Stimulated activated CD8-positive, alpha-beta memory T cell treated with anti-CD3 and anti-CD28 coated beads, Interleukin-7, amount 100 ng/mL, for 4 hours (primary cell): ENCODE measurements at places on chromosomes 3 and 15.

DNA sequence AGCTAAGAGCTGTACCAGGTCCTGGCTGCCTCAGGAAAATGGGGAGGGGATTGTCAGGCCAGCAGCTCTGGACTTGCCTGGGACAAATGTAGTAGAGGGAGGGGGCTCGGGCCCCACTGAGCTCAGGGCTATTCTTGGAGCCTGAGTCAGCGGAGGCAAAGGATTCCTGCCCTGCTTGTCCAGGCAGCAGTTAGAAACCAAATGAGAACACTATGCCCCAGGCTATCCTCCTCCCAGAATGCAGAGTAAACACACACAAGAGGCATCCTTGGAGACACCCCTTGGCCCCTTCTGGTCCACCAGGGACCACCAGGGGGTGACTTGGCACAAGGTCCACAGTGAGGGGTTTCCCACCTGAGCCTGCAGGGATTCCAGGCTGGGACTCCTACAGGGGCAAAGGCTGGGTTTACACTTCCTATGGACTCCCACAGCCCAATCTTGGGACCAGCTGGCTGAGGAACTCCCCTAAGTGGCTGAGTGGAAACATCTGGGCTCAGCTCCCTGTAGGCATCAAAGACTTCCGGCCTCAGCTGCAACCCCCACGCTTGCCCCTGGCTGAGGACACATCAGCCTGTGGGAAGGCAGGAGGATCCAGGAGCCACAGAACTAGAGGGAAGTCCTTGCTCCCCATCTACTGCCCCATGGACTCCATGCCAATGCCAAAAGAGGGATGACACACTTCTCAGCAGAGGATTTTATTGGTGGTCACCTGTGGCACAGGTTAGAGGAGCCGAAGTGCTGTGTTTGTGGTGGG is 3.4 kb upstream of the COL7A1 start:
- no peak for DNase-seq

DNA sequence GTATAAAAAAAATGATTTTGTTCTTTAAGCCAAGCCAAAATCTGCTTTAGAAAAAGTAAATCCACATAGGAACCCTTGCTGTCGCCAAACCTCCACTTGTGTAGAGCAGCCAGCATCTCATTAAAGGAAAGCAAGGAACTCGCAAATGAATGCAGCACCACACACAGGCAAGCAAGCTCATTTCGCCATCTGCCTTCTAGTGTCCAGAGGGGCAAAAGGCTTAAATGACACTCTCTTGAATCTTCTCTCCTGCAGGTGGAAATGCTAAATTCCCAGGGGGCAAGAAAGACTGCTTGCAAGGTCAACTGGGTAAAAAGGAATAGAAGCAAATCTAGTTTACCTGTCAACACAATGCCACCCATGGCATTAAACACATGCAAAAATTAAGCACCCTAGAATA is 2.4 kb downstream of the MB21D2 start:
- DNase-seq, result no peak

DNA sequence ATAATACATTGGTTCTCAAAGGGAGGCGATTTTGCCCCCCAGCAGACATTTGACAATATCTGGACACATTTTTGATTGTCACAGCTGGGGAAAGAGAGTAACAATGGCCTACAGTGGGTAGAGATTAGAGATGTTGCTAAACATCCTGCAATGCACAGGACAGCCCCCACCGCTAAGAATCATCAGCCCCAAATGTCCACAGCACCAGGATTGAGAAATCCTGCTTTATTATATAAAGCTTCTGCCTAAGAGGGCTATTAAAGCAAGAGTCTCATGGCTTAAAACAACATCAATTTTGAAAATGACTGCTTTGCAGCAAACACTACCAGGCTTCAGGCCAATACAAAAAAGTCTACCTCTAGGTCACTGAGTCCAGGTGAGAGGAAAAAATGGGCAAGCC is 68.2 kb downstream of the NTRK3 start:
- no peak for DNase-seq

DNA sequence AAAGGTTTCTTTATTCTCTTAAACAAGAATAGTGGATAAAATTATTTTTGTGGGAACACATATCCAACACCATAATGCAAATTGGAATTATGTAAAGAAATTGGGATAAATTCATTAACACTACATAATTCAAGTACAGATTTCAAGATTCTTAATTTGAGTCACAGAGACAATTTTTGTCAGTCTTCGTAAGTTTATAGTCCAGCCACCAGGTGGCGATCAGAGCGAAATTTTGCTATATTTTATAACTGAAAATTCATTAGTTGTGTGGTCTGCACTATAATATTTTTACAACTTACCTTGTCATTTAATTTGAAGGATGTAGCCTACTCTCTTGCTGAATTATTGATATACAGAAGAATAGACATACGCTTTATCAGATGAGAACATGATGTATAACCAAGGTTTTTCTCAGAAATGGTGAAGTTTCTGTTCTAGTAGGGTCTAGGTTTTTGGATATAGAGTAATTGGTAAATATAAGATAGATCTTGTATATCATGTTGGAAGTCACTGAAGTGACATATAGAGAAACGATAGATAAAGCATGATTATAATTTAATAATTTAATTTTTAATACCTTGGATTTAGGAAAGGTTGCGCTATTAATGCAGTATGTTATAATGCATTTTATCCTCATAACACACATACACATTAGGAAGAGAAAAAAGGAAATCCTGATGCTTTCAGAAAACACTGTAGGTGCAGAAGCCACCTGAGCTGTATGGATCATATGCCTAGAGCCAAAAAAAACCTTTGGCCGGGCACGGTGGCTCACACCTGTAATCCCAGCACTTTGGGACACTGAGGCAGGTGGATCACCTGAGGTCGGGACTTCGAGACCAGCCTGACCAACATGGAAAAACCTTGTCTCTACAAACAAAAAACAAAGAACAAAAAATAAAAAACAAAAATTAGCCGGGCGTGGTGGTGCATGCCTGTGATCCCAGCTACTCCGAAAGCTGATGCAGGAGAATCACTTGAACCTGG is 31.7 kb downstream of the PLSCR4 start:
- DNase-seq, result peak; percentile 12

- DNase-seq, result no peak
These were observed 1.2 kb upstream of the ZNF445 start for GRCh38 chr3:44478606-44479094.

DNA sequence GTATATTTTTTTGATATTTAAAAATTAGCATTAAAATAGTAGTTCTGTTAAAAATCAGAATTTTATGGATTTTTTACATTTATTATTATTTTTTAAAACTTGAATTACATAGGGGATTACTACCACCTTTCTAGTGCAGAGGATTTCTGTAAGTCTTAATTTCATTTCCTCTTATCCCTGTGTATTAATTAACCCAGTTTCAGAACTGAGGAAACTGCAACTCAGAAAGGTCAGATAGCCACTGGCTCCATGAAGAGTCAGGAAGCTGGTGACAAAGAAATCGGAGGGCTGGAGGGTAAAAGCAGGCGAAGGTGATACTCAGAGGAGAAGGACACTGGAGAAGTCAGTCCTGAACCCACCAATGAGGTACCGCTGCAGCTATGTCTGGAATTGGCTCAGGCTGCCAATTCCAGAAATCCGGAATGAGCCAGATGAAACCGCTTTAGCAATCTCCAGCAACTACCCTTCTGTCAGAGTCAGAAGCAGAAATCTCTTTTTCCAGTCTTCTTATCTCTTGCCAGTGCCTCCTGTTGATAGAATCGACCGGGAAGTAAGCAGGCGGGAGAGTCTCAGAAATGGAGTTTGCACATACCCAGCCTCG is 308.5 kb downstream of the SV2B start:
- no peak for DNase-seq

- DNase-seq, result no peak
These were observed 239.1 kb upstream of the ROPN1 start for GRCh38 chr3:124230998-124231397.

DNA sequence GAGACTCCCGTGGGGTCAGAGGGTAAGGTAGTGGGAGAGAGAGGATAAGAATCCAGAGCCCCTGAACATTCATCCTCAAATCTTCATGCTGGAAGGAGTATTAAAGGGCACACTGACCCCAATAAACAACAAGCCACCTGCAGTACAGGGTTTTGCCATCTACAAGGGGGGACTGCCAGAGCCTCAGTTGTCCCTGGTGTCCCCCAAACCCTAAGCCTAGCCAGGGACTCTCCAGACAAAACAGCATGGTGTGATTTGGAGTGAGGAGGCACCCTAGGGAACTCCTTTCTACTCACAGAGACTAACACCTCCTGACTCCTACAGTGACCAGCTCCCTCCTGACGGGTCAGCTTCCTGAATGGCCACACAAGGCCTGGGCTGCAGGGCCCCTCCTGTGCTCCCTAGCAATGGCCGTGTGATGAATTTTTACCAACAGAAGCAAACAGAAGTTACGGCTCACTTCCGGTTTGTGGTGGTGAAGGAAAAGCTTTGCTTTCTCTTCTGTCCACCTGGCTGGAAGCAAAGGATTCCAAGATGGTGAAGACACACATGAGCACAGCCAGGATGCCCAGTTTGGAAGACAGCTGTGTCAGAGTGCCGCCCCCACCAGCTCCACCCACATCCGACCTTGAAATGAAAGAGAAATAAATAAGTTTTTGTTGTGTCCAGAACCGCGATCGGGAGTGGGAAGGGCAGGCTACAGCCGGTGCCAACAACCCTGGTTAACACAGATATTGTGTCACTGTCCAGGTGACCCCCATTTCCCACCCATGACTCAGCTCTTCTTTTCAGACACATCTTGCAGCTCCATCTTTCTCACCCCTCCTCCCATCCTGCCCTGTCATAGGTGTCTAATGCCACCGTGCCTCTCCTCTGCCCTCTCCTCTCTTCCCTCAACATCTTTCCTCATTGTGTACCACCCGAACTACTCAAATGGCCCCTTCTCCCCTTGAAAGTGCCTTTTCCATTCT is 69.6 kb upstream of the ATP13A3 start:
- no peak for DNase-seq

GRCh38 chr3:37909067-37909911 is 47.6 kb downstream of the CTDSPL start:
- DNase-seq, result no peak

DNA sequence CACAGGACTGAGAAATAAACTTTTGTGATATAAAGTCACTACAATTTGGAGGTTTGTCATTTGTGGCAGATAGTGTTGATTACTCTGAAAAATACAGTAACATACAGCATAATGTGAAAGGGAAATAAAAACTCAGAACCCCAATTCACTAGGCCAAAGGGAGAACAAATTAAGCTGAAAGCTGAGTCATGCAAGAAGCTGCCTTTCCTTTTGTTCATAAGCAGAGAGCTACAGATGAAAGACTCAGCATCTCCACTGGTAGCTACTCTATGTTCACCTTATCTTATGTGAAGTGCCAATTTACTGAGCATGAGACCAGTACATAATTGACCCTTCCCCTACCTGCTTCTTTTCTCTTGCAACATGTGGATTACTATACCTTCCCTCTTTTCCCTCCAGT is 19.3 kb upstream of the SLTM start:
- DNase-seq, result no peak

DNA sequence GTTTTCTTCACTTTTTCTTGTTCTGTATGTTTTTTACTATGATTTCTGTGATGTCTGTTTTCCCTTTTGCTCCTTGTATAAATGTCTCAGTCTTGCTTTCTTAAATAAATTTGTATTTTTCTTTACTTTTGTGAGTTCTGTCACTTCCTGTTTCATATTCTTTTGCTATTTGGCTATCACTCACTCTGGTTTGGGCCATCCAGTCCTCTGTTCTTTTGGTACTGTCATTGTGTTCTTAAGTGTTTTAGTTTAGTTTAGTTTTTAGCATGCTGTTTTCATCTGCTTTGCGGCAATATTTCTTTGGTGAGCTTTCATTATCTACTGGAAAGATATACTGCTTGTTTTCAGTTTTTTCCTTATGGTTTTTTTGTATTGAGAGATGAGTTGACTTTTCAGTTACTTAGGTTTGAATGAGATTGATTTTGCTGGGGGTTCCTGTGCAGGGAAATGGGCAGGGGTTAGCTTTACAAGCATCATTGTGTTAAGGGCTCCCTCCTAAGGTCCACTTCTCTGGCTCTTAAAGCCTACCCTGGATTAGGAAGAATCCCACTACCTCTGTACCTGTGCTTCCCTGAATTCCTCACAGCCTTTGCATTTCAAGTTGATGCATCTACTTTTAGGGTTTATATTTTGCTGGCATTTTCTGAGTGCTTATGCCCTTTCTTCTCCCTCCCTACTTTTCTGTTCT is 35.1 kb downstream of the PDCD6IP start:
- DNase-seq, result no peak

- no peak for DNase-seq
These were observed 115.3 kb downstream of the XXYLT1 start for GRCh38 chr3:195155570-195156241.

DNA sequence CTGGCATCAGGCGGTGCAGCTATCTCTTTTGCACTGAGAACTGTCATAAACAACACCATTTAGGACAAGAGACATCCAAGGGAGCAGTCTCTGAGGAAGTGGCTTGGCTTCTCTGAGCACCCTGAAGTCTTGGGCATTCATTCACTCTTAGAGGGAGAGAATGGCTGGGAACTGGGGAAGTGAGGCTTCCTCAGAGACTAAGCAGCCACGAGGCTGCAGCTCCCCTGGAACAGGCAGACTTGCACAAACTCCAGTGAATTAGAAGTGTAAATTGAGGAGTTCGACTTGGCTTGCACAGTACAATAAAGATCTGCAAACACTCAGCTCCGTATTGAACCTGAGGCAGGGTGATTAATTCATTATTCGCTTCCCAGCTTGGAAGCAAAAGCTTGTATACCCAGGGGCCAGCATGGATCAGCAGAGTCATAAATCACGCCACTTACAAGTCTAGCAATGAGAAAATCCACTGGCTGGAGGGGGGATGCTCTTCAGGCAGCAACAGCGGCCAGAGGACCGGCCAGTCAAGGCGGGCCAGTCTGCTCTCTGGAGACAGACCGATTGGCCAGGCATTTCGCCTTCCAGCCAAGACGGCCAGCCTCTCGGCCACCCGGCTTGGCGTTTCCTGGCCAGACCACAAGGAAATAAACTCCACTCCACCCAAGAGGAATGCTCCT is 118.8 kb upstream of the ADPGK start:
- no peak for DNase-seq

DNA sequence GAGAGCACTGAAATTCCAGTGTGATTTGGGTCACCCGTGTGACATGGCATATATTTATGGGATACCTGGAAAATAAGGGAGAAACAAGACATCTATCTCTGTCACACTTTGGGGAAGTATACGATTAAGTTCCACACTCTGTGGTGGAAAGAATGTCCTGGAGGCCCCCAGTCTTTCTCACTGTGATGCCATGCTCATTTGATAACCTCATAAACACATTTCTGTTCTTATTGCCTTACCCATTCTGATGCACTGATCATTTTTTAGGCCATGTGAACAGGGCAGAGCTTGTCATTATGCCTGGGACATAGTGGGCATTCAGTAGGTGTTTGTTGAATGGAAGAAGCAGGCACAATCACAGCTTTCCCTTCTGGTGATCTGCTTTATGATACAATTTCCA is 349.4 kb upstream of the TPRG1 start:
- DNase-seq, result no peak
